CD4-positive, CD25-positive, alpha-beta regulatory T cell (primary cell): ENCODE measurements at places on chromosomes 7 and 10. TPM values are rescaled to one million over a fixed set of nuclear protein-coding genes. Genes with fewer than 3 reads are reported as not detected.

SLC37A3 gene
- 44.7 TPM for total RNA-seq

SUN1 gene
- 90.0 TPM for total RNA-seq

MYH16 gene
- total RNA-seq = not detected

SLC26A5 gene
- not detected for total RNA-seq

MMRN2 gene
- total RNA-seq = 0.17 TPM

PARP12 gene
- total RNA-seq = 258 TPM

TMEM130 gene
- total RNA-seq = not detected

DNA sequence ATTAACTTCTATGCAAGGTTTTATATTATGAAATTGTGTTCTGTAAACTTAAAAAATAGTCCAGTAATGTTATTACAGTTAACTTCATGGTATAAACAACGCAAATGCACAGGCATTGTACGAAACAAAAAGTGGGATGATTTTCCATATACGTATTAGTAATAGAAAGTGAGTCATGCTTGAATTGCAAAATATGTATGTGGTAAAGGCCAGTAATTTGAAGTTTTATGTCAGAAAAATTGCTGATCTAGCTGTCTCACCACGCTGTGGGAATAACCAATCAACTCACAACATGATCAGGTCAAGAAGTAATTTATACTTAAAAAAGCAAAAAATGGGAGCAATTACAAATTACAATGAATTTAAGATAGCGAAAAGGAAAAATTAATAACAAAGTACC lies 37.0 kb upstream of the GLI3 start:
- H3K4me3 ChIP-seq = no peak overlapping the region
- no peak for DNase-seq
- peaks cover 3% of the 10 kb centered on the region for H3K27me3 ChIP-seq
- no peaks in the 10 kb centered on the region for H3K4me1 ChIP-seq
- no peak overlapping the region for H3K27ac ChIP-seq

GRCh38 chr10:50545846-50546245 lies 77.9 kb downstream of the SGMS1 start:
- DNase-seq = no peak
- no peaks in the 10 kb centered on the region for H3K27me3 ChIP-seq
- H3K4me3 ChIP-seq = no peak overlapping the region
- H3K36me3 ChIP-seq = no peaks in the 10 kb centered on the region

GRCh38 chr7:22049766-22050500 lies 104.2 kb upstream of the CDCA7L start:
- no peak overlapping the region for H3K4me3 ChIP-seq
- no peaks in the 10 kb centered on the region for H3K27me3 ChIP-seq
- no peaks in the 10 kb centered on the region for H3K36me3 ChIP-seq
- no peaks in the 10 kb centered on the region for H3K4me1 ChIP-seq
- no peak overlapping the region for H3K27ac ChIP-seq
- no peak for DNase-seq

DNA sequence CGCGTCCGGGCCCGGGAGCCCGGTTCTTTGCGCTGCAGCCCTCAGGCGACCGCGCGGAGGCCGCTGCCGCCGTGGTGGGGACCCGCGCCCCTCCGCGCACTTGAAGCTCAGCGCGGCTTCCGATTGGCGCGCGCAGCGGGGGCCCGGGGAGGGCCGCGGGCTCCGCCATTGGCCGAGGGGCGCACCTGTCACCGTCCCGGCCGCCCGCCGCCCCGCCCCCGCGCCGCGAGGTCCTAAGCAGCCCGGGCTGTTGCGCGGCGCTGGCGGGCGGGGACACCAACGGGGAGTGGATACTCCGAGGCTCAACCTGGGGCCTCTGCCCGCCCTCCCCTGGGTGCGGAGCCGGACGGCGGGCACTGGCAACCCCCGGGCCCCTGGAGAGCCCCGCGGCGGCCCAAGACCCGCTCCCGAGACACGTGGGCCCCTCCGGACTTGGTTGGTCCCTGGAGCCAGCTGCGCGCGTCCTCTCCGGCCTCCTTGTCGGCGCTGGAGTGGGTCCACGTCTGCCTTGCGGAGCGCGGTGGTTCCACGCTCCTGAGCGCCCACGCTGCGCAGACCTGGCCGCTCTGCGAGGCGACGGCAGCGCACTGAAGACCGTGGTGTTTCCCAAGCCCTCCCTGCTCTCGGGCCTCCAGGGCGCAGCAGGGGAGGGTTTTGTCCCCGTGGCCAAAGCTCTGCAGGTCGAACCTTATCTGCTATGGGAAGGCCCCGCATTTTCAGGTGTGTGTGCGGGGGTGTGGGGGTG lies at the start of gene MNX1:
TSS of gene MNX1 (minus strand) at position 76 of the 745 bp plus-strand sequence. CDS start 313 bp downstream, outside the sequence.
- no peak within 1 kb of the TSS for H3K4me3 ChIP-seq
- peaks cover 19% of the 10 kb centered on the region for H3K4me1 ChIP-seq
- H3K27me3 ChIP-seq = peaks cover 29% of the 10 kb centered on the region
- H3K27ac ChIP-seq = no peak within 1 kb of the TSS
- DNase-seq = peak; percentile 13

- peaks cover 21% of the 10 kb centered on the region for H3K4me1 ChIP-seq
- no peak overlapping the region for H3K4me3 ChIP-seq
- no peaks in the 10 kb centered on the region for H3K36me3 ChIP-seq
- no peak for DNase-seq
Observed at GRCh38 chr10:13990946-13991345, 339.8 kb downstream of the FRMD4A start.

GRCh38 chr10:921471-922414 lies 9.8 kb downstream of the LARP4B start:
- H3K27me3 ChIP-seq = no peaks in the 10 kb centered on the region
- H3K27ac ChIP-seq = no peak overlapping the region
- H3K4me3 ChIP-seq = no peak overlapping the region
- H3K4me1 ChIP-seq = peaks cover 12% of the 10 kb centered on the region

DNA sequence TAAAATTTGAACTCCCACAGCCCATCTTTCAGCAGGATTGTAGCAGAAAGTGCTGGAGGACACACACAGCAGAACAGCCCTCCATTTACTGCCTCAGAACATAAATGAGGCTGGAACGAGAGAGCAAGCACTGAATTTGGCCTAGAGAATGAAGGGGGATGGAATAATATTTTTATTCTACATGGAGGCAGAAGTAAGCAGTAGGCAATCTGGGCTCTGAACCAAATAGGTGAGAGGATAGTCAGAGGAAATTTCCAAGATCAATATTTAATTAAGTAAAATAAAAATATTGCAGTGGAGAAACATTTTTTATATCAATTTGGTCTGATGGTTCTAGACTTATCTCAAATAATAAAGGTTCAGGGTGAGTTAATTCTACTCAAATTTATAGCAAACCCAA lies 29.2 kb upstream of the TSPAN13 start:
- H3K27ac ChIP-seq = no peak overlapping the region
- no peak overlapping the region for H3K4me3 ChIP-seq
- H3K36me3 ChIP-seq = no peaks in the 10 kb centered on the region
- no peak for DNase-seq

DNA sequence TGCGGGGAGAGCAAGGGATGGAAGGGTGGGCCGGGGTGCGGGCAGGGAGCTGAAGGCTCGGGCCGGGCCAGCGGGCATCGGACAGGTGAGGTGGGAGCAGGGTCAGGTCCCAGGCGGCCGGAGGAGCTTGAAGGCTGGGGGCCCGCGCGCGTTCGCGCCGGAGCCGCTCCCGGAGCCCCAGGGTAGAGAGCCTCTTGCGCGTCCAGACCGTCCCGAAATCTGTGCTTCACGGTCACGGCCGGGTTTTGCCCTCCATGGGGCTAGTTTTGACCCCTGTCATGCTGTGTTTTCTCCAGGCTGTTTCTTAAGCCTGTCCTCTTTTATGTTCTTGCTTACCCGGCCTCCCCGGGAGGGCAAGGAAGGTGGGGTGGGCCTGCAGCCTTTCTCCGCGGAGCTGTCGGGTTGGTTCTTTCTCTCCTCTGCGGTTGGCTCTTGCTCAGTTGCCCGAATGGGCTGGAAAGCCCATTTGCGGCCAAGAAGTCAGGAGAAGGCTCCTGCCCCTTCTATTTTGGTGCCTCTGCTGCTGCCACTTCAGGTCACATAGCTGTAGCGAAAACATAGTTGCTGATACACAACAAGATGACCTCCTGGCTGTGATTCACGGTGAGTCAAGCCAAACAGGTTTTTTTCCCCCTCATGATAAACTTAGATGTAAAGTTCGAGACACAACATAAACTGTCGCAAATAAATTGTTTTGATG lies 650 bp downstream of the UBE2D1 start:
- no peak for DNase-seq
- H3K36me3 ChIP-seq = no peaks in the 10 kb centered on the region
- peak overlapping the region; percentile 26 for H3K27ac ChIP-seq
- peaks cover 11% of the 10 kb centered on the region for H3K27me3 ChIP-seq
- peak overlapping the region; percentile 79 for H3K4me3 ChIP-seq

GRCh38 chr7:1268866-1269265 lies 36.2 kb downstream of the UNCX start:
- no peak overlapping the region for H3K27ac ChIP-seq
- DNase-seq = no peak
- H3K4me1 ChIP-seq = no peaks in the 10 kb centered on the region
- H3K36me3 ChIP-seq = no peaks in the 10 kb centered on the region
